Glomerular endothelial cell (primary cell): ENCODE measurements at places on chromosomes 13 and 19. TPM values are rescaled to one million over a fixed set of nuclear protein-coding genes. Genes with fewer than 3 reads are reported as not detected.

The OR10H1 gene
- not detected in 2 replicates for total RNA-seq

The LILRB1 gene
- 0.10 and 1.2 TPM in 2 replicates for total RNA-seq

The ATP11A gene
- 41.8 and 62.1 TPM in 2 replicates for total RNA-seq

The DPP9 gene
- 118 and 128 TPM in 2 replicates for total RNA-seq

The CNN1 gene
- 11.7 and 13.4 TPM in 2 replicates for total RNA-seq

The DOCK6 gene
- total RNA-seq = 188 and 342 TPM in 2 replicates

The PCDH8 gene
- total RNA-seq = not detected in 2 replicates

The CEACAM8 gene
- not detected in 2 replicates for total RNA-seq

DNA sequence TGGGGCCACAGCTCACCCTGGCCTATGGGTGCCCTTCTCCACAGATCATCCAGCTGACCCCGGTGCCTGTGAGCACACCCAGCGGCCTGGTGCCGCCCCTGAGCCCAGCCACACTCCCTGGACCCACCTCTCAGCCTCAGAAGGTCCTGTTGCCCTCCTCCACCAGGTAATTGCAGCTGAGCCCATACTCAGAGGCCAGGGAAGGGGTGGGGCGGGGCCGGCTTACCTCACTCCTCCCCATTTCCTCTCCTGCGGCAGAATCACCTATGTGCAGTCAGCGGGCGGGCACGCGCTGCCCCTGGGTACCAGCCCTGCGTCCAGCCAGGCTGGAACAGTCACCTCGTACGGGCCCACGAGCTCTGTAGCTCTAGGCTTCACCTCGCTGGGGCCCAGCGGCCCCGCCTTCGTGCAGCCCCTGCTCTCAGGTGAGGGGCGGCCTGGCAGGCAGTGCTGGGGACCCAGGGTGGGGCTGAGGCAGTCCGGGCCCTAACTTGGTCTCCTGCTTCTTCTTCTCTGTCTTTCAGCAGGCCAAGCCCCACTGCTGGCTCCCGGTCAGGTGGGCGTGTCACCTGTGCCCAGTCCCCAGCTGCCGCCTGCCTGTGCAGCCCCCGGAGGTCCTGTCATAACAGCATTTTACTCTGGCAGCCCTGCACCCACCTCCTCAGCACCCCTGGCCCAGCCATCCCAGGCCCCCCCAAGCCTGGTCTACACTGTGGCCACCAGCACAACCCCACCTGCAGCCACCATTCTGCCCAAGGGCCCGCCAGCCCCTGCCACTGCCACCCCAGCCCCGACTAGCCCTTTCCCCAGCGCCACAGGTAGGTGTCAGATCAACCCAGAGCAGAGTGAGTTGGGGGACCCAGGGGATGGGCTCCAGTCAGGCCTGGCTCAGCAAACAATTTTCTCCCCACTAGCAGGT is 9.6 kb upstream of the PRR19 start:
- DNase-seq = no peak

DNA sequence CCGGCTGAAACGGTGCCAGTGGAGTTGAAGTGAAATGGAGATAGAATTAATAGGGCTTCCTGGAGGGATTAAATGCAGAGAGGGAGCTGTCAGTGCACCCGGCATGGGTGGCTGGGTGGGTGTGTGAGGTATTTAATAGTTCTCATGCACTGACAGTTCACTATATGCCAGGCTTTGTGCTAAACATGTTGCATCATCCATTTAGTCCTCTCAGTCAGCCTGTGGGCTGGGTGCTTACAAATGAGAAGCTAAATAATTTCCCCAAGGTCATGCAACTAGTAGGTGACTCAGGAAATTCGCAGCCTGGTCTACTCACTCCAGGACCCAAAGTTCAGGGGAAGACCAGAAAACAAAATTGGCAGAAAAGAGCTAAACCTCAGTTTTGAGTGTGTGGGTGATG is 63.5 kb upstream of the SPATA13 start:
- DNase-seq = no peak

GRCh38 chr19:46284635-46285034 is 12.2 kb upstream of the HIF3A start:
- no peak for DNase-seq

DNA sequence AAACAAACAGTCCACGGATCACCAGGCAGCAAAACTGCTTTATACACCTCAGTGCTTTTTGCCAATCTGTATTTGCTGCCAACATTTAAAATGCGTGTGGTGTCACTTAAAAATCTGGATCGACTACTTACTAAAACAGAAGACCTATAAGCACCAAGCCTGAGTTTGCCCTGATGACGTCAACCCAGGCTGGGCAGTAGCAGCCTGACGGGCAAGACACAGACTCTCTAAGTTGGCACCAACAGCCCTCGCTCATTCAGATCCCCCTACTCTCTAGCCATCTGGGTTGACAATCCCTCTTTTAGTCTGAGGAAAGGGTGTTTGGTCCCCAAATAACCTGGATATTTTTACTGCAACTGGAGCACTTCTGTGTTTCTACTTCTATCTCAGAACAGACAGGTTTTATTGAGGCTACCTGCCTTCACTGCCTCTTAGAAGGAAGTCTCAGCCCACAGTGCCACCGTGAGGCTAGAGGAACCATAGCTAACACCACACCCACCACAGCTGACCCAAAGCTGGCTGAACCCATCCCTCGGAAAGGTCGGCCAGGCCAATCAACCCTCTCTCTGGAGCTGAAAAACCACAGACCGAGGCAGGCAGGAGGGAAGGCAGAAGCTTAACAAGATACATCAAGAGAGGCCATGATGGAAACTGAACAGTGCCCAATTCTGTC is 6.9 kb downstream of the SUGP2 start:
- DNase-seq = no peak

- DNase-seq = no peak
Observed at GRCh38 chr13:80133631-80134261, 207.2 kb downstream of the SPRY2 start.

DNA sequence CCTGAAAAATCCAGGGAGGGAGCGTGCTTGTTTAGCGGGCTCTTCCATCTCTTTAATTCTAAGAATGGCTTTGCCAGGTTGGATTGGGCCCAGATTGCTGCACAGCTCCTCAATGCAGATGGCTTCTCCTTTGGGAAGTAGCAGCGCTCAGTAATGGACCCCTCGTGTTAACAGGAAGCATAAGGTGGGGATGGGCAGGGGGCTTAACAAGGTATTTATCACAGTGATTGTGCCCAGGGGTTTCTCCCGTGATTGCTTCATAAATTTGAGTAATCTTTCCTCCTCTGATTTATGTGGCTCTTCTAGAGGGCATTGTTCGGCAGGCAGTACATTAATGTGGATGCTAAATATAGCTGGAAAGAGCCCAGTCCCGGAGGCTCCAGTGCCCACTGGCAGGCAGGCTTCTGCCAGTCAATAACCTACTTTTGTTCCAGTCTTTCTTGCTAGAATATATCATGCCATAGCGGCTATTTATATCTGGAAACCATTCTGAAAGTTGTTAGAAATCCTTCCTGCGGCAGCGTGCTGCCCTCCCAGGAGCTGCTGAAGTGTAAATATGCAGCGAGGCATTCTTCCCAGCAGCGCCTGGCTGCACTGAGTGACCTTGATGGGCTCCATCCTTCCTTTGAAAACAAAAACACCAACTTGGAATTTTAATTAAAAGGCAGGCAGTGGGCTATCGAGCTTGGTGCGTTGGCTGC is 65.0 kb downstream of the FGF9 start:
- DNase-seq = no peak

- no peak for DNase-seq
Observed at GRCh38 chr13:111513766-111514609, 193.5 kb downstream of the TEX29 start.

GRCh38 chr19:35696835-35697234 is 7.5 kb upstream of the ZBTB32 start:
- no peak for DNase-seq

- DNase-seq = no peak
Observed at GRCh38 chr19:4539693-4540581, at the start of gene LRG1. LRG1 (minus strand) TSS chr19:4540036; CDS start chr19:4540013, 23 bp downstream.

GRCh38 chr19:45643927-45644771 is 5.0 kb upstream of the EML2 start:
- DNase-seq = no peak

DNA sequence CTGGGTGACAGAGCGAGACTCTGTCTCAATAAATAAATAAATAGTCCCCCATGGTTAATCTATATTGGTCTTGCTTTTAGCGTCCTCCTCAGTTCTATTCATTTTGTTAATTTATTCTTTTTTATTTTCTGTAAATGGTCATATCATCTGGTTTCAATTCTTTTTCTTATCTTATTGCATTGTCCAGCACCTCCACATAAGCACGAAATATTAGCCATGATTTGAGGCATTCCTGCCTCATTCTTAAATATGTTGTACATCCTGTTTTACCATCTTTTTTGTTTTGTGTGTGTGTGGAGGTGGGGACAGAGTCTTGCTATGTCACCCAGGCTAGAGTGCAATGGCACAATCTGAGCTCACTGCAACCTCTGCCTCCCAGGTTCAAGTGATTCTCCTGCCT is 24.6 kb upstream of the CCDC124 start:
- no peak for DNase-seq

DNA sequence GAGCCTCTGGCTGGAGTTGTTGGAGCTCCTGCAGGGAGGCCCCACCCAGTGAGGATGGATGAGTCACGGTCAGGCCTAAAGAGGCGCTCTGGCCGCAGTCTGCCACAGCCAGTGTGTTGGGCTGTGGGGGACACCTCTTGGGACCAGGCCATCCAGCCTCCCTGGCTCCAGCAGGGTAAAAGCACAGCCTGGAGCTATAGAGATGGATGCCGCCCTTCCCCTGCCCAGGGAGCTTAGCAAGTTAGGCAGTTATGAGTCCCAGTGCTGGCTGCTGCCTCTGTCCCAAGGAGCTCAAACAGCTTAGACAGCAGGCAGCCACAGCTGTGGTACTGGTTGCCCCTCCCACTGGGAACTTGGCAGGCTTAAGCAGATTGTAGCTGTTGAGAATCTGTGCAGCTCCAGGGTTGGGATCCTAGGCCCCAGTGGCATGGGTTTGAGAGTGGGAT is 100.9 kb downstream of the NDFIP2 start:
- DNase-seq = no peak

DNA sequence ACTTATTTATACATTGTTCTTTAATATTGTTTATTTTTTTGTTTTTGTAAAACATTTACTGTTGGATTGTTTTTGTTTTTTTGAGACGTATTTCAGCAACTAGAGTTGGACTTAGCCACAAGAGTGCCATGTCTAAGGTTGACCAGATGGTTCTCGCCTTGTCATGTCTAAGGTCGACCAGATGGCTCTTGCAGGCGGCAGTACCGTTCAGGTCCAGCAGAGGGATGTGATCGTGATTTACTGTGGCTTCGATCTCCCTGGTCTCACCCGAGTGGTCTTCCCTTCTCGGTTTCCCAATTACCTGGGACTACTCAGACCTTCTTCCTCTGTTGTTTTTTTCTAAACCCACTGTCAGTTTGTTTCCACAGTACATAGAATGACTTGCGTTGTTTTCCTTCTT is 1438.6 kb downstream of the UQCRFS1 start:
- DNase-seq = no peak

DNA sequence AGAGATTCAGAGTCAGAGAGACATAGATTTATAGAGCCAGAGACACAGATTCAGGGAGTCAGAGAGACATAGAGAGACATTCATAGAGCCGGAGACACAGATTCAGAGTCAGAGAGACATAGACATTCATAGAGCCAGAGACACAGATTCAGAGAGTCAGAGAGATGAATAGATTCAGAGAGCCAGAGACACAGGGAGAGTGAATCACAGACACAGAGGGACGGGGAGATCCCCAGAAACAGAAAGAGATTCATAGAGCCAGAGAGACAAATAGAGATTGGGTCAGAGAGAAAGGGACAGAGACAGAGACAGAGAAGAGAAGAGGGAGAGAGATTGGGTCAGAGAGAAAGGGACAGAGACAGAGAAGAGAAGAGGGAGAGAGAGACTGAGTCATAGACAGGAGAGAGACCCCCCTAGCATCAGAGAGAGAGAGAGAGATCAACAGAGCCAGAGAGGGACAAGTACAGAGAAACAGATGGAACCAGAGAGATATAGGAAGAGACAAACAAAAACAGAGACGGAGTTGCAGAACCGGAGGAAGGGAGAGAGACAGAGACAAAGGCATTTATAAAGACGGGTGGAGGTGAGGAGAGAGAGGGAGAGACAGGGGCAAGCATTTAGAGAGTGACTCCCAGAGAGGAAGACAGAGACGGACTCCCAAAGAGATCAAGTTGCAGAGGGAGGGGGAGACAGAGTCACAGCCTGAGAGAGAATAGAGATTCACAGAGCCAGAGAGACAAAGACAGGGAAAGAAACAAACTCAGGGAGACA is 1.1 kb upstream of the PRKCG start:
- no peak for DNase-seq

DNA sequence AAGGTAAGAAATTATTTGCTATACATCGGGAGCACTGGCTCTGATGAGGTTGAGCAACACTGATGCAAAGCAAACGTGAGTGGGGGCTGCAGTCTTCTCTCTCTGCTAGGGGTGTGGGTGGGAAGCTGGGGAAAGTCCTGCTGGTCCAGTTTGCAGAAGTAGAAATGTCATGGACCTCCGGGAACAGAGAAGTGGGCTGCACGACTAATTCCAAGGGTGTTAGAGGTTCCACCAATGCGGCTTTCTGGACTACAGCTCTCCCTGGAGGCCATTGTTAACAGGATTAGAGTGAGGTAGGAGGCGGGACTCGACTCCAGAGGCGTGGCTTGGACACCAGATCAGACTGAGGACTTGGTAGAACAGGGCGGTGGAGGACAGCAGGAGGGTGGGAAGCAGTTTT is 5.7 kb upstream of the FBXO27 start:
- DNase-seq = no peak

GRCh38 chr13:112984954-112985802 is 16.2 kb downstream of the MCF2L start:
- no peak for DNase-seq

DNA sequence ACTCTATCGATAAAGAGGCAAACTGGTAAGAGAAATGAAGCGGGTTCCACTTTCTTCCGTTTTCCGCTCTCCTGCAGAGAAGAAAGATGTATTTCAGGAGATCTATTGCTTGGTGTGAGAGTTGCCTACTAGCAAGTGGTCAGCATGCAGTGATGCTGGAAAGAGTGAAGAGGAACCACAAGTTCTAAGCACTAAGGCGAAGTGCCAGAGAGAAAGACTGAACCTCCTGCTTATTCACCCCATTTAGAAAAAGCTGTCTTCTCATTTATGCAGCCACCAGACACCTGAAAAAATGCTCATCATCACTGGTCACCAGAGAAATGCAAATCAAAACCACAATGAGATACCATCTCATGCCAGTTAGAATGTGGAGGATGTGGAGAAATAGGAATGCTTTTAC is 78.7 kb upstream of the GPC6 start:
- no peak for DNase-seq

- DNase-seq = no peak
Observed at GRCh38 chr19:38044267-38045111, 137.5 kb downstream of the SIPA1L3 start.

DNA sequence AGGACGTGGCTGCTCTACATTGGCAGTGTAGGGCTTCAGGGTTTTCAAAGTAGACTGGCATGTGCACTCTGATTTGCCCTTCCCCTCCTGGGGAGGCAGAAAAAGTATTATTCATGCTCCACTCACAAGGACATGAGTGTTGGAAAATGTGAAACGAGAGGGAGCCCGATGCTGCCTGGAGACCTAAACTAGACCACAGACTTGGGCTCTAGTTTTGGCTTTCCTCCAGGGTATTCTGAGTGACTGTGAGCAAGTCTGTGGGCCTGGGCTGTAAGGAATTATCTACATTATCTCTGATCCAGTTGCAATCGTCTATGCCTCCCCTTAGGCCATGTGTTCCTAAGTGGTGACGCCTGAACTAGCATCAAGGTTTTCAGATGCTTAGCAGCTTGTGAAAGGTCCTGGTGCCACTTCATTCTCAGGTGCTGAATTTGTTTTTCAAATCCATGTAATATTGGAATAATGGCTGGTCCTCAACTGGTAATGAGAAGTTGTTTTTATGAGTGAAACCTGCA is 55.0 kb downstream of the MRPL57 start:
- DNase-seq = no peak
